Adrenal gland (tissue), 19 donors: ENCODE measurements at places on chromosomes 3 and 15. TPM values are rescaled to one million over a fixed set of nuclear protein-coding genes. Genes with fewer than 3 reads are reported as not detected.

The EXOG gene
- 14.3 TPM for total RNA-seq

The OCA2 gene
- not detected for total RNA-seq

The SNX1 gene
- 143 TPM for total RNA-seq

The PIF1 gene
- 0.60 TPM for total RNA-seq

The GRK7 gene
- total RNA-seq: not detected

The GALNT15 gene
- 15.0 TPM for total RNA-seq

The AGTR1 gene
- total RNA-seq: 27.3 TPM

The SLC28A1 gene
- not detected for total RNA-seq

The COL7A1 gene
- 4.0 TPM for total RNA-seq

The B3GALNT1 gene
- total RNA-seq: 29.2 TPM

The SH3GL3 gene
- not detected for total RNA-seq

The PLA2G4D gene
- 0.10 TPM for total RNA-seq

The DUOXA2 gene
- 4.1 TPM for total RNA-seq

The LRTM1 gene
- total RNA-seq: not detected

The TGM5 gene
- not detected for total RNA-seq

The GOLGA6C gene
- total RNA-seq: not detected

The MYRIP gene
- total RNA-seq: 1.3 TPM

The SMCO1 gene
- not detected for total RNA-seq

The MYO5A gene
- 42.5 TPM for total RNA-seq

The PRTG gene
- 3.0 TPM for total RNA-seq

The CLSTN2 gene
- 15.8 TPM for total RNA-seq
